ENCODE measurements at places on chromosomes 7 and 10.

DNA sequence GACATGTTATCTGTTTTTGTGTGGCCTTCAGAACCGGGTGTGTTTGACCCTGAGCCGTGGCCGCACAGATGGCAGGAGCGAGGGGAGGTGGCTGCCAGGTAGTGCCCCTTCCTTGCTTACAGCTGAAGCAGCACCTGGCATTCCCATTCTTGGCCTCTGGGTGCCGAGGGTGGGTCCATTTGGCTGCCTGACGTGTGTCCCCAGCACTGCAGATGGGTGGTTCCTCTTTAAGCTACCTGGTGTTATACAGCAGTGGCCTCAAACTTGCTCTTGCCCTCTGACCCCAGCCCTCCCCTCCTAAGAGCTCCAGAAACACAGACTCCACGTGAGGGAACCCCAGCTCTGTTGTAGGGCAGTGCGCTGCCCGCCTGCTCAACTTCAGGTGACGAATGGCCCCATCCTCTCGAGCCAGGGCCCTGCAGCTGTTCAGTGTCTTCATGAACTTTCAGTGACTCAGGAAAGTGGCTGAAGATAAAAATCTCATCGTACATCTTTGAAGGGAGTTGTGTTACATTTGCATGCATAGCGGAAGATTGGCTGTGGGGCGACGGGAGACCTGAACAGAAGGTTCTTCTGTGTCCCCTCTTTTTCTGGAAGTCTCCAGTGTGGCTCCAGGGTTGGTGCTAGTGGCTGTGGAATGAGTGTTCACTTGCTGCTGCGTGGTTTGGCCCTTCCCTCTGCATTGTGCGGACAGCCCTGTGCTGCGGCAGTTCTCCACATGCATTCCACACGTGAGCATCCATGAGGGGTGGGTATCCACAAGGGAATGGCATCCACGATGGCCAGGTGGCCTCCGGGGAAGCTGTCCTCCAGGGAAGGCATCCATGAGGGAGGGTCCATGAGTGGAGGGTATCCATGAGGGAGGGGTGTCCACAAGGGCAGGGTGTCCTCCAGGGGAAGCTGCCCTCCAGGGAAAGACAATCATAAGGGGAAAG, 91.6 kb downstream of the INPP5A start:
- DNase-seq, result no peak

DNA sequence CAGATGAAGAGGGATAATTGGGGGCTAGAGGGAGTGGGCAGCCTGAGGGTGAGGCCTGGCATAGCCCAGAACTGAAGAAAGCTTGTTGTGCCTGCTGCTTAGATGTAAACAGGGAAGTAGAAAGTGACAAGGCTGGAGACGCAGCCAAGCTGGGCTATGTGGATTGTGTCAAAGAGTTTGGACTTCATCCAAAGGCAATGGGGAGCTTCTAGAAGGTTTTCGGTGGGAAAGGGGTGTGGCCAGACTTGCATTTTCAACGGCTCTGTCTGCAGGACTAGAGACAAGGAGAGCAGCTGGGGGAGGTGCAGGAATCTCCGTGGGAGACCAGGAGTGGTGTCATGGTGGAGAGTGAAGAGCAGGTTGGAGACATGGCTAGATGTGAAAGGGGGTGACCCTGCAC, 48.8 kb downstream of the GOLGA7B start:
- no peak for DNase-seq

- DNase-seq, result no peak
Measured at GRCh38 chr7:96685755-96686154, 23.9 kb downstream of the SEM1 start.

GRCh38 chr10:30749385-30749784, 119.8 kb upstream of the LYZL2 start:
- no peak for DNase-seq

GRCh38 chr7:105202616-105203015, 186.1 kb downstream of the SRPK2 start:
- DNase-seq, result no peak

GRCh38 chr7:114418117-114418516, 3.5 kb downstream of the FOXP2 start:
- no peak for DNase-seq

DNA sequence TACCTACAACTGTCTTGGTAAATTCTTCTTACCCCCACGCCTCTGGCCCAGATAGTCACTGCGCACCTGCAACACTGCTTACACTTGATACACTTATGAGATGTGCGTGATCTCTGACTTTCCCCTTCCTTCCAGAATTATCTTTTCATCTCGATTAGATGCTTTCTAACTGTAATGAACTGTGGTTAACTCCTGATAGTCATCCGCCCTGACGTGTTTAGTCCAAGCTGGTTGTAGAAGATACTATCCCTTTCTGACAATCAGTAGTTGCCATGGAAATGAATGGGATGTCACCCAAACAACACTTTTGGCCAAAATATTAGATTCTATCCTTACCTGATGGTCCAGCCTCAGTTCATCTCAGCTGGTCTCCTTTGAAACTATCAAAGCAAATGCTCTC, 241.5 kb downstream of the ADAM12 start:
- no peak for DNase-seq

- no peak for DNase-seq
Measured at GRCh38 chr10:12726971-12727831, 274.3 kb downstream of the CCDC3 start.

DNA sequence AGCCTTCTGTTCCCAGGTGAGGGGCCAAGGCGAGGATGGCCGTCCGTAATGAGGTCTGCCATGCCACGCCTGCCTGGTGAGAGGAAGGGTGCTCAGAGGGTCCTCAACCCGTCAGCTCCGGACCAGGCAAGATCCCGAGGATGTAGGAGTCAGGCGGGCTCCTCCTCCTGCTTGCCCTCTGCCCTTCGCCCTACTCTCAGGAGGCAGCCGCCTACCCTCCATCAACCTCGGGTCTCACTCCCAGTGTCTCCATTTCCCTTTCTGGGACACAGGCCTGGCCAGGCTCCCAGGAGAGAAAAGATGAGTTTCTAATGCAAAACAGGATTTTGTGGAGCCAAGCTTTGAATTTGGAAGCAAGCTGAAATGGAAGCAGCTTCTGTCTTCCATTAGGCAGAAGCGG, 184.0 kb downstream of the PTPN20 start:
- no peak for DNase-seq

DNA sequence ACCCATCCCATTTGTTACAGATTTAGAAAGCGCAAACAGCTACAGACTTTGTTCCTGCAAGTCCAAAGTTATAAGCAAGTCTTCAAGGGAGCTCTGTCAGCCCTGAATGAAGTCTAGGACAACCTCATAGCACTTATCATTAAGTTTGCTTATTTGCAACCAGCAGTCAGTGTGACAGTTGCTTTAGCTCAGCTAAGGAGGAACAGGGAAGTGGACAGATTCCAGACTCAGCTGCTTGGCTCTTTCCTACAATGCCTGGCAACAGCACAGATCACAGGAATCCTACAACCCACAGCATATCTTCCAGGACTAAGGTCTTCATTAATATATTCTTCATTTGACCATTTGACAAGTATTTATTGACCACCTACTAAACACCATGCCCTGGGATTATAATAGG, 17.4 kb upstream of the KIF5B start:
- peak; percentile 13 for DNase-seq

GRCh38 chr7:71348821-71349681, 217.1 kb downstream of the GALNT17 start:
- DNase-seq, result no peak

DNA sequence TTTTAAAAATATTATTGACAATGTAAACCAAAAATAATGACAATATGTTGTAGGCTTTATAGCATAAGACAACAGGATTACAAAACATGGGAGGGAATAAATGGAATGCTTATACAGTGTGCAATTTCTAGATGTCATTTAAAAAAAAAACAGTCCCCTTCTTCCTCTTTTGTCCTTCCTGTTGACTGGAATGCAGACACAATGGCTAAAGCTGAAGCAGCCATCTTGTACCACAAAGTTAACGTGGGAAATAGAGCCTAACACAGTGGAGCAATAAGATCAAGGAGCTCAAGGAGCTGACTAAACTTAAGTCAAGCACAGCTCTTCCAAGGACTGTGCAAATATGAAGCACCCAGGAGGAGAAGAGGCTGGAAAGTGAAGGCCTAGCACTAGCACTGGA, 208.1 kb downstream of the ARHGAP12 start:
- no peak for DNase-seq

GRCh38 chr10:124112891-124113580, 19.6 kb upstream of the CHST15 start:
- no peak for DNase-seq

DNA sequence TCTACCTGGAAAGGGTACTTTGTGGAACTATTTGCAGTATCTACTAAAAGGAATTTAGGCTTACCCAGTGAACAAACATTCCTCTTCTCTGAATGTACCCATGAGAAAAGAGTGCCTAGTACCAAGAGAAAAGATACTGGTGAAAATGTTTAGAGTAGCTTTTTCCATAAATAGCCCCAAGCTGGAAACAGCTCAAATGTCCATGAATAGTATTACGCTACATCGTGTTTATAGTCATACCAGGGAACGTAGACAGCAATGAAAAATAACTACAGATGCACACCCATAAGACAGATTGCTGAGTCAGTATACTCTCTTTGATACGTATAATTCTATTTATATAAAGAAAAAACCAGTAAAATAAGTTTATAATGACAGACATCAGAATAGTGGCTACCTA, 285.9 kb downstream of the KLF6 start:
- no peak for DNase-seq

DNA sequence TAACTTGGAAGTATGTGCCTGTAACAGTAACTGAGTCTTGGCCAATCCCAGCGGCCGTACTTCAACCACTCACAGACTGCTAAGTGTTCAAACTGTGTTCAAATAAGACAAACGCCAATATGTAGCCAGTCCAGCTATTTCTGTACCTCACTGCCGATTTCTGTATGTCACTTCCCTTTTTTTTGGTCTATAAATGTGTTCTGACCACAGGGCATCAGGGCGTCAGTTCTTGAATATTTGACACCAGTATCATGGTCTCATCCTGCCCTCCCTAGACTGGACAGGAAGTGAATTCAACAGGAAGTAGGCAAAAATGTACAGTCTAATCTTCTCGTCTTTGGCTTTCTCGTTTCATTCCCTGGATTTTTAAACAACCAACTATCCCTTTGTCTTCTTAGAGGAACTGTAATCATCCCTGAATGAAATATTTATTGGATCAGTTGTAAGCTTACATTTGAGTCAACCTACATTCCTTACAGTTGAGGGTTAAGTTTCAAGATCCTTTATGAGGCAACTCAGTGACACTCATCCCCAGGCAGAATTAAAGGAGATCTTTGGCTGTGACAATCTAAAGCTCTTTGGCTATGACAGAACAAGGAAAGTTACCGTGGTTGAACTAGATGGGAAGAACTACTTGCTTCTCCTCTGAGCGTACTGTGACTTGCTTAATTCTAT, 232.7 kb downstream of the NSUN6 start:
- DNase-seq, result peak; percentile 17

GRCh38 chr7:20754001-20754400, 32.7 kb downstream of the SP8 start:
- DNase-seq, result no peak

DNA sequence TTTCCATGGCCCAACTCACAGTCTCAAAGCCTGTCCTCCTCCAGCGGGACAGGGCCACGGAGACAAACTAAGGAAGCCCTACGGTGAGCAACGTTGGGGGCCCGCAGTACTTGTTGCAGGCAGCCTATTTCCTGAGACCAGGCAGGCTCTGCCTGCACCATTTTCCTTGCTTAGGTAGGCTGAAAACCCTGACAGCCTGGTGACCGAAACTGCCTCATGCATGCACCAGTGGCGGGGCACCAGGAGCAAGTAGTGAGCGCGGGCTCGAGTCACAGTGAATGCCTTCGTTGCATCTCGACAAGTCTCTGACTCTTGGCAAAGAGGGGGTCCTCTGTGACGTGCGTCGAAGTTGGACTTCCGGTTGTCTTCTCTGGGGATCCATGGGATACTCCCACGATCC, 23.3 kb upstream of the ZNF273 start:
- DNase-seq, result peak; percentile 1

GRCh38 chr10:27252267-27253000, 11.8 kb upstream of the ACBD5 start:
- peak; percentile 63 for DNase-seq

GRCh38 chr10:35025916-35026315, 64.2 kb downstream of the CUL2 start:
- peak; percentile 9 for DNase-seq

- DNase-seq, result peak; percentile 96
Measured at GRCh38 chr10:689452-690371, at the start of gene DIP2C. DIP2C (minus strand) TSS chr10:689668; CDS start chr10:689578, 90 bp downstream.

DNA sequence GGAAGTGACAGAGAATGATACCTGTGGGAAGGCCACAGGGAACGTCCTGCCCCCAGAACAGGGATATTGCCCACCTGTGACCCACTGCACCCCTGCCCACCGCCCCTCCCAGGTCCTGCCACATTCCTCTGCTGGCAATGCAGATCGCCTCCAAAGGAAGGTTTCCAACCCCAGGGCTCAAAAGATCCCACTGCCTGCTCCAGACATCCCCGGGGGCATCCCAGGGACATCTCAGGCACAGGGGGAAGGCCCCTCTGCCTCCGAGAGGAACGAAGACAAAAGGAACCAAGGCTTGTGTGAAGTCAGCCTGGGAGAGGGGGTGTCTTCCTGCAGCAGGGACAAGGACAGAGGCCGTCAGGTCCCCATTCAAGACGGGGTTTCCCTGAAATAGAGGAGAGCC, 28.5 kb downstream of the NUDT1 start:
- DNase-seq, result no peak

DNA sequence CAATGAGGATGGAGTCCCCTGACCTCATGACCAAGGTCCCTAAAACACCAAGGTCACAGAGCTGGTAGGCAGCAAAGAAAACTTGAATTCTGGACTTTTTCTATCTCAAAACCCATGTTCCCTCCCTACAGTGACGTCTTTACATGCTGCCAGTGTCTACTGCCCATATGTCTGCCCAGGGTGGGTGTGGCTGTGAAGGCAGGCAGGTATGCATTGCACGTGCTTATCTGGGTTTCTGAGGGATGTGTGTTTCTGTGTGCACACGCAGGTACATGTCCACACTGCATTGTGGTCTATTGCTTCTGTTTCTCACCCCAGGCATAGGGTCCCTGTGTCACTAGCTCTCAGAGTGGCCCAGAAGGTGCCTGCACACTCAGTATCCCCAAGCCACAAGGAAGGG, 13.5 kb downstream of the ATP6V1F start:
- no peak for DNase-seq

DNA sequence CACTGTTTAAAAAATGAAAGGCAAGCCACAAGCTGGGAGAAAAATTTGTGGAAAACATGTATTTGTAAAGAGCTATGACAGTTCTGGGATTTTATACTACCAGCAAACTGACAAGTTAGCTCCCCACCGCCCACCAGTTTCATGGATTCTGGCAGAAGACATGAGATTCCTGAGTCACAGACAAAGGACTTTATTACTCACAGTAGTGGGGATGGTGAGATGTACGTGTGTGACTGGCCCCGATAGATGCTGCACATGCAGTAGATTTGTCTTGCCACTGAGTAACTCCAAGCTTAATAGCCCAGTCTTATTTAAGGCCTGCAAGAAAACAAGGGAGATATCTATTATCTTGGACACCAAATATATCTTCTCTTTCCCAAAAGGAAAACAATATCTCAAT, 281.7 kb downstream of the AHR start:
- DNase-seq, result peak; percentile 37

- DNase-seq, result no peak
Measured at GRCh38 chr7:7327423-7327822, 145.1 kb downstream of the C1GALT1 start.

All from hepatic stellate cell (primary cell).